ENCODE measurements at places on chromosomes 3 and 15. TPM values are rescaled to one million over a fixed set of nuclear protein-coding genes. Genes with fewer than 3 reads are reported as not detected.

- H3K36me3 ChIP-seq, result no peaks in the 10 kb centered on the region
- no peak overlapping the region for H3K27ac ChIP-seq
- DNase-seq, result no peak
- no peaks in the 10 kb centered on the region for H3K27me3 ChIP-seq
Observed at GRCh38 chr3:67593761-67594234, 60.6 kb downstream of the SUCLG2 start.

- H3K27me3 ChIP-seq, result no peaks in the 10 kb centered on the region
- H3K27ac ChIP-seq, result peak overlapping the region; percentile 90
- H3K4me1 ChIP-seq, result peaks cover 31% of the 10 kb centered on the region
- peak overlapping the region; percentile 89 for H3K4me3 ChIP-seq
- H3K36me3 ChIP-seq, result no peaks in the 10 kb centered on the region
Observed at GRCh38 chr3:32240159-32240545, 1.7 kb downstream of the CMTM8 start.

DNA sequence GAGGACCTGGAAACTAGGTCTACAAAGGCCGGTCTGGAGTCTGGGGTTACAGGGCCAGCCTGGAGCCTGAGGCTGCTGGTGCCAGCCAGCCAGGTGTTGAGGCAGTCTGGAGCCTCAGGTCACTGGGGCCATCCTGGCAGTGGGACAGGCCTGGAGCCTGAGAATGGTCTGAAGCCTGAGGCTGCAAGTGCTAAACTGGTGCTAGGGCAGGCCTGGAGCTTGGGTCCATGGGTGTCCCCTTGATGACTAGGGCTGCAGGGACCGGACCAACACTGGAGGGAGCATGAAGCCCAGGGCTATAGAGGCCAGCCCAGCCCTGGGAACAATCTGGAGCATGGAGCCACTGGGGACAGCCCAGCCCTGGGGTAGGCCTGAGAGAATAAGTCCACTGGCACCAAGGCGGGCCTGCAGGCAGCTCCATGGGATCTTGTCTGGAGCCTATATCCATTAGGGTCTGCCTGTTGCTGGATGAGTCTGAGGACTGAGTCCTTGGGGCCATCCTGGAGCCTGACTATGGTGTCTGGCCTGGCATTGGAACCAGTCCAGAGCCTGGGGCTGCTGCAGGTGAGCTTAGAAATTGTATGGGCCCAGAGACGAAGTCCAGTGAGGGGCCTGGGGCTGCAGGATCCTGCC lies 101.9 kb downstream of the GLDN start:
- H3K27me3 ChIP-seq, result no peaks in the 10 kb centered on the region
- DNase-seq, result no peak
- no peak overlapping the region for H3K27ac ChIP-seq
- H3K36me3 ChIP-seq, result no peaks in the 10 kb centered on the region
- H3K4me1 ChIP-seq, result no peaks in the 10 kb centered on the region

GRCh38 chr3:23537101-23537551 lies 268.6 kb upstream of the UBE2E1 start:
- DNase-seq, result no peak
- H3K27ac ChIP-seq, result no peak overlapping the region
- H3K4me3 ChIP-seq, result no peak overlapping the region

- DNase-seq, result no peak
- H3K4me1 ChIP-seq, result peaks cover 5% of the 10 kb centered on the region
- H3K27me3 ChIP-seq, result no peaks in the 10 kb centered on the region
- H3K36me3 ChIP-seq, result no peaks in the 10 kb centered on the region
Observed at GRCh38 chr15:75631935-75632334, 6.4 kb upstream of the SNUPN start.

GRCh38 chr3:178540184-178540583 lies 3.9 kb downstream of the KCNMB2 start:
- no peaks in the 10 kb centered on the region for H3K27me3 ChIP-seq
- no peaks in the 10 kb centered on the region for H3K4me1 ChIP-seq
- no peaks in the 10 kb centered on the region for H3K36me3 ChIP-seq

DNA sequence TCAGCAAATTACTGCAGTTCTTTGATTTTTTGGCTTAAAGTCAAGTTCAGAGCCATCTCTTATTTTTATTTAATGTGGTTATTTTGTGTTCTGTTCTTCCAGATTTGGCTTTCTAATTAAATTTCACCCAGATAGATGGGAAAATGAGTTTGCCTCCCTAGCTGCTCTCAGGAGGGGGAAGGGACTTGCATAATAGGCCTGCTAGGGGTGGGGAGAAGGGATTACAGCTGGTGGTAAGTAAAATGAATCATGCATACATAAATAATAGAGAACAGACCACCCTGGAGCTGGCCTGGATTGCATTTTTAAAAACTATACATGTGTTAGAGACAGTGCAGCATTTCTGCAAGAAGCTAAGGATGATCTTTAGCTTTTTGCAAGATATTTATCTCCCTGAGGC lies 3.9 kb upstream of the PXYLP1 start:
- no peak for DNase-seq
- peaks cover 13% of the 10 kb centered on the region for H3K4me1 ChIP-seq
- no peak overlapping the region for H3K27ac ChIP-seq
- H3K4me3 ChIP-seq, result no peak overlapping the region
- no peaks in the 10 kb centered on the region for H3K36me3 ChIP-seq

DNA sequence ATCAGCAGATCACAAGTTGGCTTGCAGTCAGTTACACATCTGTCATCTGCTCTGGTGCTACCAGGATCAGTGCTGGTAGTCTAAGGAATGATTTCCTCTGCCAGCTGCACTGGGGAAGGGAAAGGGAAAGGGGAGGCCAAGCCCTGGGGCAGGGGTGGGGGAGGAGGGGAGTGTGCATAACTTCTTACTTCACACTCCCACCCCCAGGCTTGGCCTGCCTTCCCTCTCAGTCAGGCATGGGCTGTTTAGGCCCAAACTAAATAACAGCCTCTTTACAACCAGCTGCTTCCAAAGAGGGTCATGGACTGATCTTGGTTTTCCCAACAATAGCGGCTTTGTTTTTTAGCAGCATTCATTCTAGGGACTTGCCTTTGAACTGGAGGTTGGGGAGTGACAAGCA lies 86.1 kb upstream of the PSMD6 start:
- no peaks in the 10 kb centered on the region for H3K27me3 ChIP-seq
- no peak overlapping the region for H3K4me3 ChIP-seq
- no peaks in the 10 kb centered on the region for H3K4me1 ChIP-seq
- DNase-seq, result no peak
- no peaks in the 10 kb centered on the region for H3K36me3 ChIP-seq
- H3K27ac ChIP-seq, result no peak overlapping the region

- no peak for DNase-seq
- no peak overlapping the region for H3K27ac ChIP-seq
- H3K4me1 ChIP-seq, result no peaks in the 10 kb centered on the region
- no peaks in the 10 kb centered on the region for H3K27me3 ChIP-seq
- no peak overlapping the region for H3K4me3 ChIP-seq
- peaks cover 8% of the 10 kb centered on the region for H3K36me3 ChIP-seq
Observed at GRCh38 chr3:170078620-170079281, 41.0 kb downstream of the GPR160 start.

- H3K27me3 ChIP-seq, result no peaks in the 10 kb centered on the region
- no peak for DNase-seq
- H3K36me3 ChIP-seq, result no peaks in the 10 kb centered on the region
- H3K4me3 ChIP-seq, result no peak overlapping the region
- no peak overlapping the region for H3K27ac ChIP-seq
- H3K4me1 ChIP-seq, result no peaks in the 10 kb centered on the region
Observed at GRCh38 chr3:160265088-160265487, 39.9 kb downstream of the C3orf80 start.

DNA sequence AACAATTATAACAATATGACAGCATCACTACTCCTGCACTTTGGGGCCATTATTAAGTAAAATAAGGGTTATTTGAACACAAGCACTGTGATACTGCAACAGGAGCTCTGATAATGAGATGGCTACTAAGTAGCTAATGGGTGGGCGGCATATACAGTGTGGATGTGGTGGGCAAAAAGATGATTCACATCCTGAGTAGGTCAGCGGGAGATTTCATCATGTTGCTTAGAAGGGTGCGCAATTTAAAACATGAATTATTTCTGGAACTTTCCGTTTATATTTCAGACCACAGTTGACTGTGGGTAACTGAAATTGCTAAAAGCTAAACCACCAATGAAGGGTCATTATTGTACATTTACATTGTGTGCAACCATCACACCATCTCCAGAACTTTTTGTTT lies 42.3 kb downstream of the FBXO22 start:
- DNase-seq, result no peak
- H3K27ac ChIP-seq, result no peak overlapping the region
- H3K4me1 ChIP-seq, result no peaks in the 10 kb centered on the region

GRCh38 chr3:127777332-127777731 lies 45.0 kb downstream of the MGLL start:
- no peak overlapping the region for H3K27ac ChIP-seq
- H3K4me3 ChIP-seq, result no peak overlapping the region
- H3K4me1 ChIP-seq, result peaks cover 52% of the 10 kb centered on the region
- no peaks in the 10 kb centered on the region for H3K36me3 ChIP-seq
- H3K27me3 ChIP-seq, result no peaks in the 10 kb centered on the region
- DNase-seq, result no peak

GRCh38 chr3:117102426-117102825 lies 392.8 kb downstream of the TUSC7 start:
- no peak overlapping the region for H3K4me3 ChIP-seq
- H3K27me3 ChIP-seq, result no peaks in the 10 kb centered on the region
- no peaks in the 10 kb centered on the region for H3K36me3 ChIP-seq
- H3K27ac ChIP-seq, result no peak overlapping the region

- H3K27ac ChIP-seq, result no peak overlapping the region
- H3K4me1 ChIP-seq, result no peaks in the 10 kb centered on the region
- no peak overlapping the region for H3K4me3 ChIP-seq
- no peaks in the 10 kb centered on the region for H3K27me3 ChIP-seq
Observed at GRCh38 chr15:28068930-28069329, 30.2 kb downstream of the OCA2 start.

GRCh38 chr15:86624261-86625036 lies 544.8 kb downstream of the AGBL1 start:
- no peaks in the 10 kb centered on the region for H3K4me1 ChIP-seq
- H3K27me3 ChIP-seq, result no peaks in the 10 kb centered on the region
- DNase-seq, result peak; percentile 34
- H3K4me3 ChIP-seq, result no peak overlapping the region
- no peaks in the 10 kb centered on the region for H3K36me3 ChIP-seq

- H3K27ac ChIP-seq, result no peak overlapping the region
- H3K4me3 ChIP-seq, result no peak overlapping the region
- no peaks in the 10 kb centered on the region for H3K4me1 ChIP-seq
- no peak for DNase-seq
- H3K27me3 ChIP-seq, result no peaks in the 10 kb centered on the region
Observed at GRCh38 chr3:125479091-125479490, 40.9 kb downstream of the SNX4 start.

The TGM4 gene
- not detected for total RNA-seq

The DAZL gene
- total RNA-seq, result not detected

The REC114 gene
- total RNA-seq, result not detected

The JMJD7 gene
- total RNA-seq, result 14.4 TPM

The IL5RA gene
- total RNA-seq, result 1.3 TPM

The ZNF662 gene
- 7.1 TPM for total RNA-seq

The CPN2 gene
- total RNA-seq, result not detected

The NAALADL2 gene
- total RNA-seq, result 5.2 TPM

The COLQ gene
- 2.0 TPM for total RNA-seq

The MORC1 gene
- 0.15 TPM for total RNA-seq
